ENCODE measurements at places on chromosomes 13 and 19.

DNA sequence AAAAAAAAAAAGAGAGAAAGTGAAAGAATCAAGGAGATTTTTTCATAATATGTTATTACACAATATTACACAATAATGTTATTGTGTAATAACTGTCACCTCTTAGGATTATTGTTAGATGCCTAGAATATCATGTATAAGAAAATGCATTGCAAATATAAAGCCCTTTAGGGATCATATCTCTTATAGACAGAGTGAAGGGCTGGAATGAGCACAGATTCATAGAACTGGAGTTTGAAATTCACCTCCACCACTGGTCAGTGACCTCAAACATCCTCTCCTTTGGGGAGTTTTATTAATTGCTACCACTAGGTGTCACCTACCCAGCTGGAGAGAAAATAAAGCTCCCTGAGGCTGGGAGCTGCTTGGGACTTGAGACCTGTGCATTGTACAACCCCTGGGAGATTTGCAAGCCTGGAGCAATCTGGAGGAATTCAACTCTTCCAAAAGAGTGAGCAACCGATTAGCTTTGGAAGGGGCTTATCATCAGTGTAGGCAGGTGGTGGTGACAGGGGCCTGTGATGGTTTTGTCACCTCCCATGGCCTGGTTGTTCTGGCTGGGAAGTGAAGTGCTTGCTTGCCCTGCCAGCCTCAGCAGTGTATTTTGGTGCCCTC is 30.3 kb upstream of the FRY start:
- no peak for DNase-seq

DNA sequence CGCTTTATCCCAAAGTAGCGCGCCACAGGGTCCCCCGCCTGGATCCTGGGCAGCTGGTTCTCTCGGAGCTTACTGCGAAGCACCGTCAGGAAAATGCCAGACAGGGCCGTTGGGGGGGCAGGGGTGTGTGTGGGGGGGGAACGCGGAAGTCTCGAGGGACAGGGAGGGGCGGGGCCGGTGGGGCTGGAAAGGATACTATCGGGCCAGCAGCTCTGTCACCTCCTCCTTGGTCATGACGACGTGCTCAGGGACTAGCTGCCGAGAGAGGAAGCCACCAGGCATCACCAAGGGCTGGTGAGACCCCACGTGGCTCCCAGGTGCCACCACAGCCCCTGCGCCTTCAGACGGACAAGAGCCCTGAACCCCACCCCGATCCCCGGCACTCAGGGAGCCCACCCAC is 5.3 kb downstream of the POLR2E start:
- DNase-seq = no peak

DNA sequence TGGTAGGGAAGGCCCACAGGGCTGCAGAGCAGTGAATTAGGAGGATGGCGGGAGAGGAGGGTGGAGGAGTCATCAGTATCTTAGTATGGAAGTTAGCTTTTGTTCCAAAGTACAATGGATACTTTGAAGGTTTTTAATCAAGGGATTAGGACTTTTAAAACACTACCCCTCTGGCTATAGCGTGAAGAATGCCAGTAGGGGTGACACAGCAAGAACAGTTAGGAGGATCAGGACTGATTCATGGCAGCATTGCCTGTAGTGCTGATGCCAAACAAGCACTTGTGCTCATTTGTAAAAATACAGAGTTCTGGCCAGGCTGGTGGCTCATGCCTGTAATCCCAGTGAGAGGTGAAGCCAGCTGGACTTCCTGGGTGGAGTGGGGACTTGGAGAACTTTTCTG is 46.2 kb downstream of the SKA3 start:
- no peak for DNase-seq

DNA sequence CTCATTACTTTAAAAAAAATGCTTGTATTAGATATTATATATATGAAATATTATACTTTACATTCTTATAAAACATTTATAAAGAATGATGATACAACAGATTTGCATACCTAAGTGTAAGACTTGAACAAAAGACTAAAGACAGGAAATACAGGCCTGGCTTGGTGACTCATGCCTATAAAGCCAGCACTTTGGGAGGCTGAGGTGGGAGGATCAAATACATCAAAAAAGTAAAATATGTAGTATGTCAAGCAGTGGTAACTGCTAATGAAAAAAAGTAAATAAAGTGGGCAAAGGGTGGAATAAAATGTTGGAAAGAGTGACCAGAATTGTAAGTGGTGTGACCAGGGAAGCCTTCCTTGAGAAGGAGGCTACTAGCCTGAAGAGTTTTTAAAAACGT is 133.7 kb downstream of the GGACT start:
- DNase-seq = no peak

Measured in activated T-cell treated with anti-CD3 and anti-CD28 coated beads for 24 hours (primary cell).